ENCODE measurements at places on chromosomes 5 and 9. TPM values are rescaled to one million over a fixed set of nuclear protein-coding genes. Genes with fewer than 3 reads are reported as not detected.

The GPR151 gene
- polyA plus RNA-seq: not detected

The KIF3A gene
- 0.54 TPM for polyA plus RNA-seq

The TOR4A gene
- 3.4 TPM for polyA plus RNA-seq

The SH3GL2 gene
- polyA plus RNA-seq: 0.70 TPM

The PCDHA9 gene
- not detected for polyA plus RNA-seq

The MYO10 gene
- 36.5 TPM for polyA plus RNA-seq

The NPR3 gene
- 6.8 TPM for polyA plus RNA-seq

The TRAF1 gene
- polyA plus RNA-seq: 1.1 TPM

The SPATA31E1 gene
- not detected for polyA plus RNA-seq

The IL5 gene
- polyA plus RNA-seq: not detected

The GAPT gene
- 0.46 TPM for polyA plus RNA-seq

The FAM221B gene
- not detected for polyA plus RNA-seq

The SEMA5A gene
- polyA plus RNA-seq: 0.45 TPM

The MRPL50 gene
- 25.4 TPM for polyA plus RNA-seq

The GNA14 gene
- 0.89 TPM for polyA plus RNA-seq

The SCGB3A2 gene
- not detected for polyA plus RNA-seq

The OGN gene
- polyA plus RNA-seq: not detected

The CTSV gene
- polyA plus RNA-seq: 171 TPM

The HEMGN gene
- polyA plus RNA-seq: not detected

The TSTD2 gene
- 8.1 TPM for polyA plus RNA-seq

The CDKN2B gene
- polyA plus RNA-seq: 15.4 TPM

The NUTM2G gene
- polyA plus RNA-seq: not detected

The CLTB gene
- polyA plus RNA-seq: 160 TPM

The SVEP1 gene
- polyA plus RNA-seq: under 0.01 TPM

The CBY3 gene
- polyA plus RNA-seq: not detected

The FAXDC2 gene
- polyA plus RNA-seq: 10.8 TPM
